ENCODE measurements at places on chromosomes 11 and 22.

DNA sequence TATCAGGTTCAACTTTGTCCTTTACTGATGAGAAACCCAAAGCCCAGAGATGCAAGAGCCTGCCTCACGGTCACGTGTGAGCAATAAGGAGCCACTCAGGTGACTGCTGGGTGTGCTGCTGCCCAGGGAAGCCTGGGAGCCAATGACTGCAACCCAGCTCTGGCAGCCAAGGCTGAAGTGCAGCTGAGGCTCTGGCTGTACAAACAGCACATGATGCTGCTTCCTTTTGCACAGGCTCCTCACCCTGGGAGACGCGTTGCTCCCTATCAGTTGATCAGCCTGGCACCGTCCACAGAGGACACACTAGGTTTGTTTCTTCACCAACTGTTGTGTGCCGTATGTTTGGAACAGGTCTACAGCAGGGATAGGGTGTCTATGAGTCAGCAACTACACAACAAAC lies 168.7 kb downstream of the EFCAB6 start:
- peak; percentile 7 for DNase-seq

DNA sequence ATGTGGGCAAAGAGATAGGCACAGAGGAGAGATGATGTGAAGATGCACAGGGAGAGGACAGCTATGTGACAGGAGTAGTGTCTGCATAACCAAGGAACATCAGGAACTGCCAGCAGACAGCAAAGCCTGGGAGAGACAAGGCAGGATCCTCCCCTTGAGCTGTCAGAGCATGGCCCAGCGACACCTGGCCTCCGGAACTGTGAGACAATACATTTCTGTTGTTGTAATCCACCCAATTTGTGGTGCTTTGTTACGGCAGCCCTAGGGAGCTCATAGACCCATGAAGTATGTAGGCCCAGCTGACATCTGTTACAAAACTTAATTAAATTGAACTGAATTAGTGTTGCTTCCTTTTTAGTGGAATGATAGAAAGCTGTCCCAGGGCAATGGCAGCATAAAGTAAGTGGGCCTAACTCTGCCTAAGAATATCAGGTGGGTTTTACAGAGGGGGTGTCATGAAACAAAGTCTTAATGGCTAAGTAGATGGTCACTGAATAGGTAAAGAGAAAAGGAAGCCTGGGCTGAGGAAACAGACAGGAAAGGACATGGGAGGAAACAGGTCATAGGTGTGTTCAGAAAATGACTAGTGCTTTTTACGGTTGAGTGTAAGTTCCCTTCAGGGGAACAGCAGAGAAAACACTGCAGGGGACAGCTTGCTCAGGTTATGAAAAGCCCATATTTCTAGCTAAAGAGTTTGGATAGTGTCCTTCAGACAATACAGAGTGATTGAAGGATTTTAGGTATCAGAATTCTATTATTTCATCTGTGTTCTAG lies 24.8 kb downstream of the RASSF10 start:
- no peak for DNase-seq

DNA sequence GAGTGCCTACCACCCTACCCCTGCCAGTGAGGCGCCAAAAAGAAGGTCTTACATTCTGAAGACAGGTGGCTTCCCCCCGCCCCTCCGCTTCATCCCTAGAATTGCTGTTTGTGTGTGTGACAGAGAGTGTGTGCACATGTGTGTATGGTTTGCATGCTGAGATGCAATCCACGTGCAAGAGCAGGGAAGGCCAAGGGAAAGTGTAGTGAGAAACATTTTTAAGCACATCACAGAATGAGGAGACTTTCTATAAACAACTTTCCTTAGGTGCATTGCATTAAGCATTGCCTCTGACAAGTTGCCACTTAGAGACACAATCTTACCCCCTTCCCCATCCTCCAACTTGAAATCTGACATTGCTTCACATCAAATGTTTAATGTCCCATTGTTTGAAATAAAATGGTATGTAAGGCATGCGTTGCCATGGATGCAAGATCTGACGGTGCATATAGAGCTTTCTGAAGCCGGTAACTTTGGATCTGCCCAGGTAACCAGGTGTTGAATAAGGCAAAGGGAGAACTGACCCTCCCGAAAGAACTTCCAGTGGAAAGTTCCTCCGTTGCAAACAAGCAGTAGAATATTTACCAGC lies 21.4 kb downstream of the FJX1 start:
- DNase-seq: no peak

GRCh38 chr11:124902616-124903015 lies 5.0 kb upstream of the ROBO4 start:
- DNase-seq: no peak

DNA sequence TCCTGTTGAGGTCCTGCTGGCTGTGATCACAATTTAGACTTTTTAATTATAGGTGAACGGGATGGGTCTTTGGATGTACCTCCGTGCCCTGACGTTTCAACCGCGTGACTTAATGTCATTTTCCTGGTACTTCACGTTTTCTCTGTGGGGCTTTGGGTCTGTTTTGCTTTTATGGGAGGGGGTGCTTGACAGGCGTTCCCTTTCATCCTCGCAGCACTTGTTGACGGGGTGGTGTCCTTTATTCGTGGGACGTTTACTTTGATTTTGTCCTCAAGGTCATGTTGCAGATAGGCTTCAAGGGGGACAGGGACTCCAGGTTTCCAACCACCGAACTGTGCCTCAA lies 994 bp downstream of the PPP6R3 start:
- no peak for DNase-seq

DNA sequence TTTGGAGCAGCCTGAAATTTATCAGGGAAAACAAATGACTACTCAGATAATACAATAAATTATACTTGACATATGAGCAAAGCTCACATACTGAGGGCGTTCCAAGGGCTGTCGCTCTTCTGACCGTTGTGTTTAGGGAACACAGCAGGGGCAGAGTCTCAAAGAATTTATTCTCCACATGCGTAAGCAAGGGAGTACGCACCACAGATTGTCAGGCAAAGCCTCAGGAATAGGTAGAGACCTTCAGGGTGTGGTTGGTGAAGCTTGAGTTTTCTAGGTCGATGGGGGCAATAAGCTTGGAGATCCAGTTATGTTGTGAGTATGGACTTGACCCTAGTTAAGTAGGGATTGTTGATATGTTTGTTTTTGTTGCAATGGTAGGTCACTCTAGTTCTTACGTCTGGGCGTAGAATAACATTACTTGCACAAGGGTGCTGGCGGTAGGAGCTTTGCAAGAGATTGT lies 830 bp downstream of the ACAT1 start:
- DNase-seq: no peak

DNA sequence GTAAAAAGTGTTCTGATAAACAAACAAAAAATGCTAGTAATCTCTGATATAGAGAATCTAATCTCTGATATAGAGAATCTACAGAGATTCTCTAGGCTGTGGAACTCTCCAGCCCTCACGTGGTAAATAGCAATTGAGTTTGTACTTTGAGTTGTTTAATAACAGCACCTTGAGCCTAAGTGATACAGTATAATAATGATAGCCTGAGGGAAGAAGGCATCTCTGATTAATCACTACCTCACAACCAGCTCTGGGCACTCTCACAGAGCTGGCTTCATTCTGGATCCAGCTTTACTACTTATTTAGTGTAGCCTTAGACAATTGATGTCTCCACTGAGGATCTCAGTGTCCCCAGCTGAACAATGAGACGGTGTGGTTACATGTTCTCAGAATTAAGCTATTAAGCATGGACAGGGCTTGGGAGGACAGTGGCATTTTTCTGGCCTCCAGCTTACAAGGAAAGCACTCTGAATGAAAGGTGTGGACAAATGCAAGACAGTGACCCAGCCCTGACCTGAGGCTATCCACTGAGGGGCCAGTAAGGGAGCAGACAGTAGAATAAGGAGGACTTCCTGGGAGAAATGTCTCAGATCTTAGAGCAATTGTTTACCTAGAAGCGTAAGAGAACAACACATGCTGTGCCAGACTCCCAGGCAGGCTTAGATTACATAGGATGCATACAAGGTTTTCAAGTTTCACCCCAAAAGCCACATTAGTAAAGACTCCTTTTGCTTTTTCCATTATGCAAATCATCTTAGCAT lies 88.7 kb upstream of the DRD2 start:
- no peak for DNase-seq

DNA sequence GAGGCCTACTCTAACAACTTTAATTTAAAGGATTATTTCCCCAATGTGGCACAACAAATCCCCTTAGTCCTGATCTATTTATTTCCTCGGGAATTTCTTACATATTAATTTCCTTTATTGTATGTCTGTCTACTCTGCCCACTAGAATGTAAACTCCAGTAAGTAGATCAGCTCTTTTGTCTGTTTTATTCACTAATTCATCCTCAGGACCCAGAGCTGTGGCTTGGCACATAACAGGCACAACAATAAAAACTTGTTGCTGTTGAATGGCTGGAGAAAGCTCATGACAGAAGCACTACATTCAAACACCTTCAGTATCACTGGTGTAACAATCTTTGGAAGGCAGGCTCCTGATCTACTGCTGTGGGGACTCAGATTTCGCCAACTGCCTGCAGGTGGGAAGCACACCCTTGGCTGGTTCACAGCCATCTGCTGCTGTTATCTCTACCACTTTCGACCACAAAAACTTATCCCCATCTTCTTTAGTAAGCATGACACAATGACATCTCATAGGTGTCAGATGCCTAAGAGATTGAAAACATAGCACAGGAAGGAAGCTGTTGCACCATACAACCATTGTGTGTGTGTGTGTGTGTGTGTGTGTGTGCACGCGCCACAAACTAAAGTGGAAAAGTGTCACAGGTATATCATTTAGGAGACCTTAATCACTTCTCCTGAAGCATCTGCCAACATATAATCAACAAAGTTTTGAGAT lies 11.9 kb downstream of the HIRA start:
- no peak for DNase-seq

- no peak for DNase-seq
These were observed 428.9 kb upstream of the B3GAT1 start for GRCh38 chr11:134840945-134841344.

DNA sequence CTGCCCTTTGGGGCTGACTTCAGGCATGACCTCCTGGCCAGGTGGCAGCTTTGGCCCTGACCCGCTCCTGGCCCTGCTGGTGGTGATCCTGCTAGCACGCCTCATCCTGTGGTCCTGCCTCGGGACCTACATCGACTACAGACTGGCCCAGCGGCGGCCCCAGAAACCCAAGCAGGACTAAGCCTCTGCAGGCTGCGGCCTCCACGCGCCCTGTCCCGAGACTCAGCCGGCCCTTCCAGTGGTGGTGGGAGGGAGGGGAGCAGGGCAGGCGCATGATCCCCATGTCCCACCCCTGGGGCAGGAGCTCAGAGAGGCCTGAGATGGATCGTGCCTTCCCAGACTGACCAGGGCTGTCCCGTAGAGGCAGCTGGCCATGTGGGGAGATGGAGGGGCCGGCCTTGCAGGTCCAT lies 2.1 kb downstream of the SMIM38 start:
- DNase-seq: no peak

- no peak for DNase-seq
These were observed 2.3 kb downstream of the POLDIP3 start for GRCh38 chr22:42612336-42612735.

Measured in anterior cingulate cortex (tissue), 58 donors.